ENCODE measurements at places on chromosomes 5 and 9. TPM values are rescaled to one million over a fixed set of nuclear protein-coding genes. Genes with fewer than 3 reads are reported as not detected.

DNA sequence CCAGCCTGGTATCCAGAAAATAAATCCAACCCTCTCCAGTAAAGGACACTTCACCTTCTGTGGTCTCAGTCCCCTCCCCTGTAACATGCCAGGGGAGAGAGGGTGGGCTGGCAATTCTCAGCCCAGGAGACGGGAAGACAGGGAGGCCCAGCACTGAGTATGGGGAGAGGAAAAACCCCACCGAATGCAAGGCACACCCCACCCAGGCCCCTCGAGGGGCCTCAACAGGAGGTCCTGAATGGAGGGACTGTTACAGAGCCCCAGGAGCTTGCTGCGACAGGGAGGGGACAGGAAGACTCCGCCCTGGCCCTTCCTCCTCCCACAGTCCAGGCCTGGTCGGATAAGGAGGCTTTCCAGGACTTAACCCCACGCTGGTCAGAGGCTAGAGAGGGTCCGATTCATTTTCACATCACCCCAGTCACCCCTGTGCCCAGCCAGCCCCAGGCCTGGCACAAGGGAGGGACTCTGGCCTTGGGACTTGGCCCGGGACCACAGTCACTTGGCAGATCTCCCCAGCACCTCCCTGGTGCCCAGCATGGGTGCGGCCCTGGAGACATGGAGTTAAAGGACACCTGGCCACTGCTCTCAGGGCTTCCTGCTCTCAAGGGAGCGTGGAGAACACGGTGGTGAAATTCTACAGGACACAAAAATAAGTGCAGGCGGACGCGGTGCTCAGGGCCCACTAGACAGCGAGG lies 44.9 kb upstream of the STXBP1 start:
- DNase-seq: peak; percentile 88

GRCh38 chr9:137150617-137151457 lies 11.9 kb downstream of the GRIN1 start:
- peak; percentile 84 for DNase-seq

Gene IL31RA
- total RNA-seq: not detected

Gene NDOR1
- 11.7 TPM for total RNA-seq

Gene NIM1K
- total RNA-seq: 0.42 TPM

DNA sequence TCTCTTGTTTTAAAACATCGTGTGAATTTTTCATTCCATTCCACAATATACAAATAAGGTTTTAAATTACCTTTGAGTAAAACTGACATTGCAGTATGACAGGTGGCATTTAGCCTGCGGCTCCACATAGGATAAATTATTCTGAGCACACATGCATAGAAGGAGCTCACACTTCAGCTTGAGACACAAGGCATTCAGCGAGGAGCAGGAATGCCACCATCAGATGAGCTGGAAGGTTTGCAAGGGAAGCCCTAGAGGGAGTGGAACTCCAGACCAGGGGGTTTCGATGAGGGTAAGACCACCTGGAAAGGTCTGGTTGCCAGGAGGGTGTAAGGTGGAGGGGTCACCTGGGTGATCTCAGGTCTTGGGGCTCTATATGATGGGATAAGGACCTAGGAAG lies 259.0 kb upstream of the ADRA1B start:
- DNase-seq: no peak

GRCh38 chr5:139459451-139459934 lies 3.0 kb downstream of the ECSCR start:
- no peak for DNase-seq

DNA sequence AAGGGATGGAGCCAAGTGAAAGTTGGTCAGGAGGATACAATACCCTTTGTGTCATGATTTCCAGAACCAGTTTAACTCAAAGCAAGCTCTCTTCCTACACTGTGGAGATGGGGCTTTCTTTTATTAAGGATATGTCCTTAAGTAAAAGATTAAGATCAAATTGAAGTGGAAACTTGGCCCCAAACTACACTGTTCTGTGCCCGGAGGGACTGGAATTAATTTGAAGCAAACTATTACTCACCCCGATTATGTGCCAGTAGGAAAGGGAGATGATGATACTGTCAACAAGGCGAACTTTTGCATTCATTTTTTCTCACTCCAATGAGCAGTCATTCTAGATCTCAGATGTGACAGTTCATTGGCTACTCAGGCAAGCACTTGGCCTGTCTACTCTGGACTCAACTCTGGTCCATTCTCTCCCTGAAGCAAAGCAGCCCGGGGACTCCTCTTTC lies 186.7 kb downstream of the NTRK2 start:
- no peak for DNase-seq

Gene ALDH1A1
- 61.3 TPM for total RNA-seq

DNA sequence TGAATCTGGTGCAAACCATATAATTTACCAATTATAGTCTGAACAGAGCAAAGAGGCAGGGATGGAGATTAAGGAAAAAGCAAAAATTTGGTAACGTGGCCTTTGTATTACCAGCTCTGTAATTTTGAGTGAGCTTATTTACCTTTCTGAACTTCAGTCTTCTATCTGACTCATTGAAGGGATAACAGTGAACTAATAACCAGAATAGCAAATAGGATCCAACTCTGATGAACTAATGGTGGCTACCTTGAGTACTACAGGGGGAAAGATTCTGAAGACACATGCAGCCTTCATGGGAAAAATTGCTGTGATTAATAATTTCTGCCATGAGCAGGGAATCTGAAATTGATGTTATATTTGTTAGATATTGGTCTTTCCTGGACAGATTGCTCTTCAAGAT lies 23.0 kb upstream of the LARP1 start:
- DNase-seq: no peak

DNA sequence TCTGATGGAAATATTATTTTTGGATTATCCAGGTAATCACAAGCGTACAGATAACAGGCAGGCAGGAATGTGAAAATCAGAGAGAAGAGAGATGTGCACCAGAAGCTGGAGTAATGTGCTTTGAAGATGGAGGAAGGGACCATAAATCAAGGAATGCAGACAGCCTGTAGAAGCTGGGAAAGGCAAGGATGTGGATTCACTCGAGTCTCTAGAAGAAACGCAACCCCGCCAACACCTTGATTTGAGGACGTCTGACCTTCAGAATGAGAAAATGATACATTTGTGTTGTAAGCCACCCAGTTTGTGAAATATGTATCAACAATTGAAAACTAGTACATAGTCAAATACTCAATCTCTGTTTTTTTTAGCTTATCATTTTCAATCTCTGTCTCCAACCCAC lies 207.6 kb upstream of the MPDZ start:
- no peak for DNase-seq

Gene TRPM6
- 44.1 TPM for total RNA-seq

Gene F12
- 34.0 TPM for total RNA-seq

DNA sequence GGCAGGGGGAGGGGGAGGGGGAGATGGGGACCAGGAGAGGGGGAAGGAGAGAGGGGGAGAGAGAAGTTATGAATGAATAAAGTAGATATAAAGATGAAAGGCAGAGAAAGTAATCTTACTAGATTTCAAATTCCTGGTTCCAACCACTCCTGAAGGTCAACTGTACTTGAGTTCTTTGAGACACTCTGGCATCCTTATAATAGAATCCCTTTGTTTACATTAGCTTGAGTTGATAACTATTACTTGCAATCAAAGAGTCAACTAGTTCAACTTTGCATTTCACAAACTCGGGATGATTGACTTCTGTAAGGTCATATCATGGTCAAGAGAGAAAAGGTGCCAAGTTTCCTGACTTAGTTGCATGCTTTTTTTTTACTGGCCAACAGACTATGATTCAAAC lies 42.2 kb downstream of the BAAT start:
- no peak for DNase-seq

Gene RIC1
- total RNA-seq: 17.9 TPM

- no peak for DNase-seq
These were observed 30.6 kb upstream of the KLF4 start for GRCh38 chr9:107520186-107520585.

Gene ARID3C
- total RNA-seq: not detected

DNA sequence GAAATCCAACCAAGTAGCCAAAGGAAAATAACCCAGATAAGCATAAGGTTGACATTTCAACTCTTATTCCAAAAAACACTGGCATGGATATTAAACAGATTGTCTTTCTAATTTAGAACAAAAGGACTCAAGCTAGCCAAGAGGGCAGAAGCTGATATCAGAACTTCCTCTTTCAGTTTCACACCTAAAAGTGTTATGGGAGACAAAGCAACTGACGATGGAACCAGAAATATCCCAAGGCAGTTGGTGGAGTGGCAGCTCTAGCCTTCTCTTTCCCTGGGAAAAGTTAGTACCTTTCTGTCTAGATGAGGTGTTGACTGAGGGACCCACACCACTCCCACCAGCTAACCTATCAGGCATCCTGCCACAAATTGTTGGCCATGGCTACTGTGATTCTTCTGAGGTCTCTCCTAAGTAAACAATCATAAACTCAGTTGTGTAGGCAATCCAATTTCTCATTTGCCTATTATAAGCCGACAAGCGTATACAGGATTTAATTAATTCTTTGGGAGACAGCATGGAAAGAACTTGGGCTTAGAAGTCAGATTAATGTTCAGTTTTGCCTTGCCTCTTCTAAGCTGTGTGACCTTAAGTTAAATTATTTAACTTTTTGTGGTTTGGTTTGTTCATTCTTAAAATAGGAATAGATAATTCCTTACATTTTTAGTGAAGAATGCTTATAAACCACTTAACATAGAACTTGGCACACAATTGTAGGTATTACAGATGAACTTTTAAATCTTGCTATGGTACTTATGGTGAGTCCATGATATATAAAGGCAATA lies 110.9 kb upstream of the ADAMTSL1 start:
- peak; percentile 24 for DNase-seq

Gene TTLL11
- total RNA-seq: 5.1 TPM

DNA sequence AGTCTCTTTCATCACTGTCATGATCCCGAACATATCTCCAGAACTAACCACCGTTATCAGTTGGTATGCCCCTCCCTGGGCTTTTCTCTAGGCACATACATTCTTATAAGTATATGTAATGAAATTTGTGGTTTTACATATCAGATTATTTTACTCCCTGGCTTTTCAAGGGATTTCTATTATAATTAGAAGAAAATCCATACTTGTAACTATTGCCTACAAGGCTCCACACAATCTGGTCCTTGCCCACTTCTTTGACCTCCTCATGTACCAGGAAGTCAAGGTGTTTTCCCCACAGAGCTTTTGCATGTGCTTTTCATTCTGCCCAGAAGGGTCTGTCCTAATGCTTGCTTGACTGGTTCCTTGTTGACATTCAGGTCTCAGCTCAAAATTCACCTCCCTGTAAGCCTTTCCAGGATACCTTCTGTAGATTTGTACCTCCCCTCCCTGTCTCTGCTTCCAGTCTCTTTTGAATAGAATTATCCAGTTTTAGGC lies 33.6 kb upstream of the HSD17B4 start:
- no peak for DNase-seq

Gene FAM240B
- not detected for total RNA-seq

Gene ZDHHC11
- total RNA-seq: 7.8 TPM

DNA sequence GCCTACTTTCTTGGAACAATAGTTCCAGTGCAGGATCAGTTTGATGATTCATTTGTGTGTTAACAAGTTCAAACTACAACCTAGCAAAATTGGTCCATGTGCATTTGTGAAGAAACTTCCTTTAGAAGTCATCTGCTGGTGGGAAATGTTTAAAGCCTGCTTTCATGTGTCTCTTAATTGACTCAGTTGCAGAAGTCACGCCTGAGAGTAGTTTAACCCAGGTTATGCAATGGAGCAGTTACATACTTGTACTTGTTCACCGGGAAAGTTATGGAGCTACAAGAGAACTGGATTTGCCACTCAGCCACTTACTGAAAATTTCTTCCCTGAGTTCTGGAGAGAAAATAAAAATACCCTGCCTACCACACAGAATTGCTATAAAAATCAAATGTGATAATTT lies 1397.8 kb downstream of the PTPRD start:
- DNase-seq: no peak

- DNase-seq: no peak
These were observed 65.6 kb downstream of the GPR21 start for GRCh38 chr9:123099042-123099441.

DNA sequence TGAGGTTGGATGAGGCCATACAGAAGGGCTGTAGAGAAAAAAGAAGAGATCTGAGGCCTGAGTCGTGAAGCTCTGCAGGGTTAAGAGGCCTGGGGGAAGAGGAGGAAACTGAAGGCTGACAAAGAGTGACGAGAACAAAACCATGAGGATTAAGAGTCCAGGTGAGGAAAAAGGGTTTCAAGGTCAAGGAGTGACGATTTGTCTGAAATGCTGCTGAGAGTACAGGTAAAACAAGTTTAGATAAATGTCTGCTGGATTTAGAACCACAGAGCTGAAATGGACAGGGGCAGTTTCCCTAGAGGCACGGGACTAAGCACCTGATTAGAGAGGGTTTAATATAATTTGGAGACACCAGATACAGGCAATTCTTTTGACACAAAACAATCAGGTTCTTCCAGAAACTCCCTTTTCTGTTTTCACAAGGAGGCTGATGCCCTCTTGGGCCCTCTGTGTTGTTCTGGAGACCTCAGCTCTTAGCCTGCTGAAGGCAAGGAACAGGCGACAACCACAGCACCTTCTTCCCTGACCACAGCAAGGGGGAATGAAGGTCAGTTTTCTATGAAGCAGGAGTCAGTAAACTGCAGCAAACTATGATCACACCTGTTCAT lies 14.6 kb upstream of the GCNT1 start:
- no peak for DNase-seq

GRCh38 chr5:142280066-142281007 lies 44.5 kb downstream of the SPRY4 start:
- DNase-seq: no peak

Gene IFNA2
- not detected for total RNA-seq

GRCh38 chr5:95081982-95082381 lies 202.9 kb downstream of the MCTP1 start:
- no peak for DNase-seq

- DNase-seq: no peak
These were observed 59.2 kb downstream of the C9orf50 start for GRCh38 chr9:129561594-129562281.

- no peak for DNase-seq
These were observed 166.3 kb downstream of the DOCK2 start for GRCh38 chr5:169803077-169803981.

Gene MEGF10
- 0.88 TPM for total RNA-seq

- DNase-seq: no peak
These were observed 18.7 kb downstream of the CAST start for GRCh38 chr5:96680759-96681470.

DNA sequence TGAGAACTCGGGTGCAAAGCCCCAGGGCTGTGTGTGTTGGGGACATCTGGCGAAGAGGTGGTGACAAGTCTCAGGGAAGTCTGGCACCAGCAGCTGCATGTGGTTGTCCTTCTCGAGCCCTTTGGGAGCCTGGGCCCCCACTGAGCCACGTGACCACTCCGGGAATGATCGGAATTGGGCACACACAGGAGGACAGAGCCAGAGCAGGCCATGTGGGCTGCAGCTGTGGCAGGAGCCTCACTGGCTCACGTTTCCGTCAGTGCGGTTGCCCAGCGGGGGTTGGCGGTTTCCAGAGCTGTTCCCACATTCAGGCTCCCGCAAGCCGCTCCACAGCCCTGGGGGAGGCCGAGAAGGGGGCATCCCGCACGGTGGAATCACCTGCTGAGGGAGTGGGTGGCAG lies 6.8 kb upstream of the CEL start:
- DNase-seq: no peak

DNA sequence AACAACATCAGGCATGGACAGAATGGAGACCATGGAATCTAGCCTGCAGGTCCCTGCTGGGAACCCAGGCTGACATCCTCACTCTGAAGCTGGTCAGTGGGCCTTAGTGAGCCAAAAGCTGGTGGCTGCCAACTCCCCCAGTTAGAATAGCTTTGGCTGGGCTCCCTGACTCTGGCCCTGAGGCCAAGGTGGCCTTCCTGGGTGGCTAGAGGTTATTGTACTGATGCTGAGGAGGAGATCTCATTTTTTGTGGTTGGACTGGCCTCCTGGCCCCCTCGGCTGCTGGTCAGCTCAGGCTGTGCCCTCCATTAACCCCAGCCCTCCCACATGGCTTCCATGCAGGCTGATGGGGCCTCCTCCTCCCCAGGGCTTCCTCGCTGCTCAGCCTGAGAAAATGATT lies 101.2 kb upstream of the PANK3 start:
- DNase-seq: no peak
